ENCODE measurements at places on chromosomes 4 and X.

- no peak for DNase-seq
- H3K27ac ChIP-seq: no peak overlapping the region
- H3K36me3 ChIP-seq: no peaks in the 10 kb centered on the region
- no peaks in the 10 kb centered on the region for H3K27me3 ChIP-seq
- H3K4me3 ChIP-seq: no peak overlapping the region
These were observed 20.9 kb upstream of the RAB40A start for GRCh38 chrX:103540145-103540544.

- no peaks in the 10 kb centered on the region for H3K4me1 ChIP-seq
- H3K4me3 ChIP-seq: no peak overlapping the region
- DNase-seq: no peak
- H3K27ac ChIP-seq: no peak overlapping the region
- no peaks in the 10 kb centered on the region for H3K36me3 ChIP-seq
- no peaks in the 10 kb centered on the region for H3K27me3 ChIP-seq
These were observed 203.8 kb downstream of the ADGRA3 start for GRCh38 chr4:22312113-22312512.

- no peak overlapping the region for H3K27ac ChIP-seq
- DNase-seq: no peak
- no peaks in the 10 kb centered on the region for H3K36me3 ChIP-seq
- H3K4me3 ChIP-seq: no peak overlapping the region
- no peaks in the 10 kb centered on the region for H3K4me1 ChIP-seq
- no peaks in the 10 kb centered on the region for H3K27me3 ChIP-seq
These were observed 7.3 kb upstream of the HMGB3 start for GRCh38 chrX:150975655-150976390.

DNA sequence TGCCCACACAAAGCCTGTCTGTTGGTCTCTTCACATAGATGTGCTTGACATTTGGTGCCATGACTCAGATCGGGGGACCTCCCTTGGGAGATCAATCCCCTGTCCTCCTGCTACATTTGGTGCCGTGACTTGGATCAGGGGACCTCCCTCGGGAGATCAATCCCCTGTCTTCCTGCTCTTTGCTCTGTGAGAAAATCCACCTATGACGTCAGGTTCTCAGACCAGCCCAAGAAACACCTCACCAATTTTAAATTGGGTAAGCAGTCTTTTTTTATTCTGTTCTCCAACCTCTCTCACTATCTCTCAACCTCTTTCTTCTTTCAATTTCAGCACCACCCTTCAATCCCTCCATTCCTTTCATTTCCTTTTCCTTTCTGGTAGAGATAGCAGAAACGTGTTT, 159.6 kb upstream of the AGTR2 start:
- H3K4me1 ChIP-seq: no peaks in the 10 kb centered on the region
- no peaks in the 10 kb centered on the region for H3K27me3 ChIP-seq
- no peak for DNase-seq
- no peaks in the 10 kb centered on the region for H3K36me3 ChIP-seq
- no peak overlapping the region for H3K4me3 ChIP-seq
- no peak overlapping the region for H3K27ac ChIP-seq

DNA sequence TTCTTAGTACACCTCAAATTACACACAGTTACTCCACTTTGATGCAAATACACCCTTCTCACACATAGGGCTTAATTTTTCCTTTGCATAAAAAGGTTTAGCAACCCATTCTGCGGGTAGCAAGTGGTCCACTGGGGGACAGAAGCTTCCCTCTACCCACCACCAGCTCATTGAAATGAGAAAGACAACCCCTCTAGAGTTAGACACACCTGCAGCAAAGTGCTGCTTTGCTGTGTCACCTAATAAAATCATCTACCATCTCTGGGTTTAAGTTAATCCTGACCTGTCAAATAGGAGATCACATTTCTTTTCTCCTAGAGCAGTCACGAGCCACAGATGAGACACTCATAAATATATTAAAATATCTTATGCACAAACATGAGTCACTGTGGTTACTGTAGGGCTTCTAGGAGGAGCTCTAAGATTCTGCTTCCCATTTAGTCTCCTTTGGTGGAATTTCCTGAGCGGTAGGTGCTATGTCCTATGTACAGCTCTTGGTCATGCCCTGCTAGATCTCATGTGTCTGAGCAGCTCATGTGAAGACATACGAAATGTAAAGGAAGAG, 11.9 kb downstream of the BMX start:
- peaks cover 4% of the 10 kb centered on the region for H3K27me3 ChIP-seq
- no peaks in the 10 kb centered on the region for H3K36me3 ChIP-seq
- DNase-seq: no peak

GRCh38 chr4:1480720-1481119, 74.5 kb upstream of the NKX1-1 start:
- no peak overlapping the region for H3K4me3 ChIP-seq
- DNase-seq: no peak
- H3K27me3 ChIP-seq: peaks cover 20% of the 10 kb centered on the region
- peaks cover 3% of the 10 kb centered on the region for H3K36me3 ChIP-seq
- no peak overlapping the region for H3K27ac ChIP-seq

GRCh38 chrX:44843753-44844152, at the start of gene DUSP21:
Gene DUSP21 (plus strand): TSS chrX:44844021. CDS start chrX:44844133, 112 bp downstream.
- H3K36me3 ChIP-seq: no peaks in the 10 kb centered on the region
- no peaks in the 10 kb centered on the region for H3K27me3 ChIP-seq
- H3K4me3 ChIP-seq: no peak within 1 kb of the TSS
- no peak for DNase-seq

GRCh38 chr4:120709991-120710390, 212.5 kb downstream of the PRDM5 start:
- H3K4me3 ChIP-seq: no peak overlapping the region
- H3K4me1 ChIP-seq: no peaks in the 10 kb centered on the region
- no peak for DNase-seq
- no peak overlapping the region for H3K27ac ChIP-seq
- H3K36me3 ChIP-seq: no peaks in the 10 kb centered on the region
- peaks cover 11% of the 10 kb centered on the region for H3K27me3 ChIP-seq

DNA sequence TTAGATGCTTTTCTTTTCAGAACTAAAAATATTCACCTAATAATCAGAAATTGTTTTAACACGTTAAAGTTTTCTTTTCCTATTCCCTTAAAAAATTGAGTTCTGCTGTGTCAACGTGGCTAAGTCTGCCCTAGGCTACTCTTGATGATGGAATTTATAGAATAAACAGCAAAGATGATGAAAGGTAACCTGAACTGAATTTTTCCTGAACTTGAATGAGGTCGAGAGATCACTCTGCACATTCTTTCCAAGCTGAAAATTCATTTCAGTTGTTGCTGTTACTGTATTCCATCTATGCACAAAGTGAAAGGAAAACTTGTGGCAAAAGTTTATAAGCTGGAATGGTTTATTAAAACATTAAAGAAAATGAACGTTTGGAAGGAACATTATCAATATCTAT, 245.9 kb upstream of the GIMD1 start:
- no peaks in the 10 kb centered on the region for H3K36me3 ChIP-seq
- no peak overlapping the region for H3K4me3 ChIP-seq

GRCh38 chrX:152635941-152636340, 1.8 kb upstream of the GABRQ start:
- no peaks in the 10 kb centered on the region for H3K4me1 ChIP-seq
- H3K36me3 ChIP-seq: no peaks in the 10 kb centered on the region
- no peak for DNase-seq
- H3K4me3 ChIP-seq: no peak overlapping the region
- H3K27ac ChIP-seq: no peak overlapping the region
- peaks cover 32% of the 10 kb centered on the region for H3K27me3 ChIP-seq

DNA sequence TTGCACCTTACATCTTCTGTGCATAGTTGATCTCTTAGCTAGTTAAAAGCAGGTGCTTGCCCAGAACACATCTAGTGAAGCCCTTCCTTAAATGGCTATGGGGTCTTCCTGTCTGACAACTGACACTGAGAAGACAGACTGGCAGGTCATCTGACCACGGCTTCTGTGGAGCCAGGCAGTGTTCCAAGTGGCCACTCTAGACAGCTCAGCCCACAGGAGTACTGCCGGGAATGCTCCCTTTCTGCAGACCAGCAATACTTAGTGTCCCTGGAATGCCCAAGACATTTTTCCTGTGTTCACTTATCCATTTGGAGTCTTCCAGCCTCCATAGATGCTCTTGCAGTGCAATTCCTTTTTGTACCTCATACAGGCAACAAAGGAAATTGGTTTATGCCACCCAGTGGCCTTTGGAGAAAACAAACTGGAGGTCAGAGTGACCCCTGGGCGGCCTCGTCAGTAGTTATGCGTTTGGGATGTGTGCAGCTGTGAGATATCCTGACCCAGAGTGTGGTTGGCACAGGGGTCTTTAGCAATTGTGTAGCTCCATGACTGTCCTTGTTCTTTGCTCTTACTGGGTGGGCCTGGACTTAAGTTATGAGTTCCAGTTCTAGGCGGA, 335.5 kb downstream of the ARHGAP10 start:
- no peak overlapping the region for H3K4me3 ChIP-seq
- H3K27me3 ChIP-seq: no peaks in the 10 kb centered on the region
- H3K4me1 ChIP-seq: no peaks in the 10 kb centered on the region
- peaks cover 8% of the 10 kb centered on the region for H3K36me3 ChIP-seq
- no peak for DNase-seq

DNA sequence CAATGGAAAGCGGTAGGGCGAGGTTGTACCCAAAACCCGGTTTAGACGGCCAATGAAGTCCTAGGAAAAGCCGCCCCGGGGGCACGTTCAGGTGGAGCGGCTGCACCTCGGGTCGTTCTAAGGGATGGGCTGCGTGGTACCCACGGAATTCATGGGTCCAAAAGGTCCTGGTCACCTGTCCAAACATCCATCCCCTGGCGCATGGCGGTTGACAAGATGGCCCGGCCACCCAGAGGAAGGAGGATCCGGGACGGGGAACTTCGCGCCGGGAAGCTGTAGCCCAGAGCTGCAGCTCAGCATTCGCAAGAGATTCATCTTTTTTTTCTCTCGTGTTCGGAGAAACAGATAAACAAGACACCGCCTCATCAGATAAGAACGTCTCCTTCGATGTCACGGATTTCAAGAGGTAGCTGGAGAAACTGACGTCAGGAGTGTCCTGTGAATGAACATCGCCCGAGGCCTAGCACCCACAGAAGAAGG, 10.9 kb downstream of the PITX2 start:
- no peak overlapping the region for H3K4me3 ChIP-seq
- H3K4me1 ChIP-seq: no peaks in the 10 kb centered on the region
- H3K27ac ChIP-seq: no peak overlapping the region
- DNase-seq: no peak
- peaks cover 3% of the 10 kb centered on the region for H3K36me3 ChIP-seq

DNA sequence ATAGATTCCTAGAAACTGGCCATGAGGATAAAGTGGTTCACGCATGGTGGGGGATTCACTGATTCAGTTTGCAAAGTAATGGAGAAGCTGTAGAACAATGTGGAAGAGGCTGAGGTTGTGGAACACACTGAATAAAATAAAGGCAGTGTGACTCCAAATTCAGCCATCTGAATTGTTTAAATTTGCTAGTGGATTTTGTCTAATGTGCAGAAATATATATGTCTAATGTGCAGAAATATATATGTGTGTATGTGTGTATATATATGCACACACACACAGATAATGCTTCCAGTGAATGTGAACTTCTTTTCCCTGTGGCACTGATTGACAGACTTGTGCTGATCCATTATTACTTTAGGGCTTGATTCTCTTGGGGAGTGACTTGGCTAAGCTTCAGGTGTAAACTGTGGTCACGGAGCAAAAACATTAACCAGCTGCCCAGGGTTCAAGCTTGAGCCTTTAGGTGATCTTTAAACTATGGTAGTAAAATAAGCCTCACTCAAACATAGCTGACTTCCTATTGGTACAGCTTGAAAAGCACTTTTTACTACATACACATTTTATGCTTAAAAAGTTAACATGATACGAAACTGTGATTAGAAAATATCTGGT, 3.5 kb downstream of the STBD1 start:
- peaks cover 13% of the 10 kb centered on the region for H3K4me1 ChIP-seq
- no peak overlapping the region for H3K27ac ChIP-seq
- no peak overlapping the region for H3K4me3 ChIP-seq
- no peaks in the 10 kb centered on the region for H3K36me3 ChIP-seq
- peaks cover 32% of the 10 kb centered on the region for H3K27me3 ChIP-seq

GRCh38 chr4:93659629-93660028, 168.9 kb upstream of the ATOH1 start:
- no peak overlapping the region for H3K4me3 ChIP-seq
- no peaks in the 10 kb centered on the region for H3K36me3 ChIP-seq
- H3K4me1 ChIP-seq: no peaks in the 10 kb centered on the region
- no peaks in the 10 kb centered on the region for H3K27me3 ChIP-seq
- H3K27ac ChIP-seq: no peak overlapping the region

- no peaks in the 10 kb centered on the region for H3K36me3 ChIP-seq
- H3K27ac ChIP-seq: no peak overlapping the region
- H3K4me1 ChIP-seq: no peaks in the 10 kb centered on the region
- no peak overlapping the region for H3K4me3 ChIP-seq
- no peak for DNase-seq
These were observed 90.4 kb upstream of the RAB40AL start for GRCh38 chrX:102846544-102847236.

DNA sequence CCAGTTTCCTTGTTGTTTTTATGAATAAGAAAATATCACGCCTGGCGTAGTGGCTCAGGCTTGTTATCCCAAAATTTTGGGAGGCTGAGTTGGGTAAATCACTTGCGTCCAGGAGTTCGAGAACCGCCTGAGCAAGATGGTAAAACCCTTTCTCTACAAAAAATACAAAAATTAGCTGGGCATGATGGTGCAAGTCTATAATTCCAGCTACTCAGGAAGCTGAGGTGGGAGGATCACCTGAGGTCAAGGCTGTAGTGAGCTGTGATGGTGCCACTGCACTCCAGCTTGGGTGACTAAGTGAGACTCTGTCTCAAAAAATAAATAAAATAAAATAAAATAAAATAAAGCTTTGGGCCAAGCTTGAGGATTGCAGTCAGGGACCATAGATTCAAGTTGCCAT, 827.2 kb downstream of the FSTL5 start:
- no peak for DNase-seq
- H3K27me3 ChIP-seq: no peaks in the 10 kb centered on the region
- H3K27ac ChIP-seq: no peak overlapping the region

GRCh38 chr4:125750399-125750798, 435.6 kb downstream of the FAT4 start:
- no peaks in the 10 kb centered on the region for H3K36me3 ChIP-seq
- H3K27ac ChIP-seq: no peak overlapping the region
- no peak for DNase-seq
- no peaks in the 10 kb centered on the region for H3K27me3 ChIP-seq
- H3K4me3 ChIP-seq: no peak overlapping the region
- no peaks in the 10 kb centered on the region for H3K4me1 ChIP-seq

GRCh38 chrX:48541140-48541814, 1.8 kb downstream of the TBC1D25 start:
- no peak for DNase-seq
- peak overlapping the region; percentile 65 for H3K27ac ChIP-seq
- no peaks in the 10 kb centered on the region for H3K27me3 ChIP-seq
- peaks cover 16% of the 10 kb centered on the region for H3K36me3 ChIP-seq
- H3K4me1 ChIP-seq: peaks cover 24% of the 10 kb centered on the region

- peaks cover 13% of the 10 kb centered on the region for H3K36me3 ChIP-seq
- no peak overlapping the region for H3K27ac ChIP-seq
- H3K4me3 ChIP-seq: no peak overlapping the region
These were observed 163.1 kb upstream of the PLAC1 start for GRCh38 chrX:134821370-134821769.

GRCh38 chr4:152172146-152172545, 363.7 kb downstream of the FBXW7 start:
- no peak overlapping the region for H3K27ac ChIP-seq
- peaks cover 3% of the 10 kb centered on the region for H3K27me3 ChIP-seq
- H3K36me3 ChIP-seq: no peaks in the 10 kb centered on the region
- no peaks in the 10 kb centered on the region for H3K4me1 ChIP-seq
- no peak overlapping the region for H3K4me3 ChIP-seq
